Stimulated activated CD4-positive, alpha-beta T cell treated with anti-CD3 and anti-CD28 coated beads, Interleukin-4, amount 100 ng/mL, for 4 hours (primary cell): ENCODE measurements at places on chromosomes 6 and 20.

- no peak for DNase-seq
These were observed 6.0 kb downstream of the TMEM30A start for GRCh38 chr6:75278474-75279077.

DNA sequence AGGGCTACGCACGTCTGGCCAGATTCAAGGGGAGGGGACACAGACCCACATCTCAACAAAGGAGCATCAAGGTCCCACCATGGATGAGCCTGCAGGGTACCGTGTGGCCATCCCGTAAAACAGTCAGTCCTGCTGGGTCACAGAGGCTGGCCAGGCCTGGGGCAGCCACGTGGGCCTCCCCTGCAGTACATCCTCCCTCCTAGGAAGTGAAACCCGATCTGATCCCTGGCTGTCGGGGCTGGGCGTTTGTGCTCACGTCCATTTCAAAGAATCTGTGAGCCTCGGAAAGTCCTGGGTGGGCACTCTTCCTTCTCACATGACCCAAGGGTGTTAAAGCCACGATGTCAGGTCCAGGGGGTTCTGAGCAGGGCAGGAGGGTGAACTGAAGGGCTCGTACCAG lies 14.3 kb downstream of the SULF2 start:
- no peak for DNase-seq

DNA sequence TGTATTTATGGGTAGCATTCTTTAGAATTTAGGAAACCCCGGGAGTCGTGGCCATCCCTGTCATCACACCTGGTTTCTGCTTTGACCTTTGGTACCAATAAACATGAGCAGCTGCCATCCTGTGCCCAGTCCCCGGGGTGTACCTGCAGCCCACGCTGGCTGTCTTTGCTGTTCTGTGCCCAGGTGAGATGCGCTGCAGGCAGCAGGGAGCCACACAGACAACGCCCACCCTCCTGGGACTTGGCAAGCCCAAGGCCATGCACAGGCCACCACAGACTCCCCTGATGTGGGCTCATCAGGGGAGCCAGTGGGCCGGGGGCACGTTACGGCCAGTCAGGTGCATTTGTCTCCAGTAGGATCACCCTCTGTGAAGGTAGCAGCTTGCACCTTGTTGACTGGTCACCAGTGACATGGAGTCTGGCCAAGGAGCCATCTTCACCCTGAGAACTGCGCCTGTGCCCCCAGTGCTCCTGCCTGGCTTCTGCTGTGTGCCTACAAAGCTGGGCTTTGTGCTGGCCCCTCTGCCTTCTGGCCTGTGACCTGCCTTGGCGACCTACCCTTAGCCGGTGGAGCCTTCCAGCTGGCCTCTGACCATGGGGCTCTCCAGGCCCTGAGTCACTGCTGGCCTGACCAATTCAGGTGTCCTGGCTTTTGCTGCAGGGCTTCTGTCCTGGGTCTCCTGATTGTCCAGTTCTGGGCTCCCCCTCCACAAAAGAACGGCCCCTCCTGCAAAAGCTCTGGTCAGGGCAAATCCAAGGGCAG lies 14.2 kb upstream of the UNC93A start:
- DNase-seq: no peak

GRCh38 chr6:150632785-150633485 lies 33.2 kb downstream of the PLEKHG1 start:
- no peak for DNase-seq

- no peak for DNase-seq
These were observed 240.9 kb downstream of the PHACTR1 start for GRCh38 chr6:12957321-12958051.
